Caudate nucleus (tissue), 63 donors: ENCODE measurements at places on chromosomes 16 and 17.
A peak's percentile ranks its signal among the peaks of the same experiment; 100 is the strongest.

DNA sequence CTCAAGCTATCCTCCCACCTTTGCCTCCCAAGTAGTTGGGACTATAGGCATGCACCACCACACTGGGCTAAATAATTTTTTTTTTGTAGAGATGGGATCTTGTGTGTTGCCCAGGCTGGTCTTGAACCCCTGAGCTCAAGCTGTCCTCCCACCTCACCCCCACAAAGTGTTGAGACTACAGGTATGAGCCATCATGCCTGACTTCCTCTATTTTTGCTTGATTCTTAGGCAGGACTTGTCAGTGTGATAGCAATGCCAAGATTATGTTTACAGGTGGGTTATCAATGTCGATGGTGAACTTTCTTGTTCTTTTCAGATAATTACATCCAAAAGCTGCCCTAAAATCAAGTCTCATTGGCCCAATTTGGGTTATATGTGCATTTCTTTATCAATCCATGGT is 96.9 kb downstream of the HS3ST4 start:
- no peak for DNase-seq

DNA sequence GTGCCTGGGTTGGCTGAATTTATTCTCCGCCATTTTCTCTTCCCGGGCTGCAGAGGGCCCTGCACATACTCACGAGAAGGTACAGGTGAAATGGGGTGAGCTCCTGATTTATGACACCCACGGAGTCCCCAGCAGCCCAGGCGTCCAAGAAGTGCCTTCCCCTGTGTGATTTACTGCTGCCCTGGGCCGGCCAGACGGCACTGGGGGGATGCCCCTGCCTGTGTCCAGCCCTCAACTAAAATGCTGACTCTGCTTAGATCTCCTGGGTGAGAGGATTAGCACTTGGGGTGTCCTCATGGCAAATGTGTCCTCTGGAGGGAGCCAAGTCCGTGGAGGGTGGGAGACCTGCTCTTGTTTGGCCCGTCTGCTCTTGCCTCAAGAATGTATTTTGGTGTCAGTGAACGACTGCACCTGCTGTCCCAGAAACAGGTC is 132.4 kb downstream of the MAF start:
- no peak for DNase-seq

DNA sequence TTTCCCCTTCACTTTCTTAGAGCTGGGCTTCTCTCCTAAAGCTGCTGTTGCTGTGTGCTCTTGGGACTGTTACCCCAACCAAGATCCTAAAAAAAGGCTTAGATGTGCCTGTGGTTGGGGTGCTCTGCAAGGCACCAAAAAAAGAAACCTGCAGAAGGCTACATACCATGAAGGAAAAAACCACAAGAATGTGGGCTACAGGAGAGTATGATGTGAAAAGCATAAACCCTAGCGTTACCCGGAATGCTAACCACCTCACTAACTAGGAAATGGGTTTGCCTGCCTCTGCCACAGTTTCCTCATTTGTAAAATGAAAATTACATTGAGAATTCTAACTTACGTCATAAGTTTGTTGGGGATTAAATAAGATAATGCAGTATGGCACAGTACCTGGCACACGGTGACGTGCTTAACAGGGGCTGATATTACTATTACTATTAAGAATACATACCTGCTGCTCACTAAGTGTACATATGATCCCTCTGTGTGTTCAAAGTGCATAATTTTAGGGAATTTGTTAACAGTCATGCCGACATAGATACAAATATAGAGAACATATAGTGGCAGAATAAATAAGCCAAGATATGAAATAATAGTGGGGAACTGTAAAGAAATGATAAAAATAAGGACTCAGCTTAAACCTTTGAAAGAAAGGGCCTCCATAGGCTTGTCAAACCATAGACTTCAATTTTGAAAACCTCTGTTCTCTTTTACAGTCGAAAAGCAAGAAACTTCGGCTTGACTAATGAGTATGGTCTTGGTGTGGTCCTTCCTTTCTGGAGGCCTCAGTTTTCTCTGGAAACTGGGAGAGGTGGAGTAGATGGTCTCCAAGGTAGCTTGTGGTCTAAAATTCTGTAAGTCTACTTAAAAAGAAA is 177.8 kb upstream of the TBX2 start:
- DNase-seq, result no peak

DNA sequence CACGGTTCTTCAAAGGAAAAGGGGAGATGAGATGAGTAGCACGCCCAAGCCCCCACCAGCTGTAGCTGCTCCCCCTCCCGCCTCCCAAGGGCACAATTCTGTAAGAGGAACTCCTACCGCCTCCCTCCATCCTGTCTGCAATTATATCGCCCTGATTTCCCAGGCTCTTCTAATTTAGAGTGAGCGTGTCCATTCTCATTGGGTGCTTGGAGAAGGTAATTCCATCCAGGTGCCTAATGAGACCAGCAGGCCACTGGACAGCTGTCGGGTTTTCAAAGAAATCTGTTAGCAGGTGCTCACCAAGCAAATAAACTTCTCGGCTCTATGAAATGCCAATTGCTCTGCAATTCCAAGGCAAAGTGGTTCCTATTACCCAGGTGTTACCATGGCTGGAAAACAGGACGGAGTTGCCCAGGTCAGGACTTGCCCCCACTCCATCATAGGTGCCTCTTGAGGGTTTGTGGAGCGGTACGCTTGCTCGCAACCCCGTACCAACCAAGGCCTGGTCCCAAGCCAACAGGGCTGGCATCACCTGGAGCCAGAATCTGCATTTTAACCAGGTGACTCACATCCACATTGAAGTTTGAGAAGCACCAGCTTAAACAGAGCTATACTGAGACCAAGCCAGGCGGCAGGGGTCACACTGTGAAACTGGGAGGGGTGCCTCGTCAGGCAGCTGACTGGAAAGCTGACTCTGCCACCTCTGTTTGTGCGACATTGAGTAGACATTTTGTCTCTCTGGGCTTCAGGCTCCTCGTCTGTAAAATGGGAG is 16.5 kb upstream of the MEAK7 start:
- no peak for DNase-seq

DNA sequence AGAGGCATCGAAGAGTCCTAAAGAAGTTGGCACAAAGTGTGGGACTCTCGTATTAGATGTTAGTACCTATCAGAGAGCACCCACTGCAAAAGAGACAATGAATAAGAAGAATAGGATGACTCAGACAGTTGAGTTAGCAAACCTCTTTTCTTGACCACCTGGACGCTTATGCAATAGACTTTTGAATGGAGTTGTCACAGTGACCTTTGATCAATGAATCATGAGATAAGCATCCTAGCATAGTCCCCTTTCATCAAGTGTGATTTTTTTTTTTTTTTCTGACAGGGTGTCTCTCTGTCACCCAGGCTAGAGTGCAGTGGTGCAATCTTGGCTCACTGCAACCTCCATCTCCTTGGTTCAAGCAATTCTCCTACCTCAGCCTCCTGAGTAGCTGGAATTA is 1417.9 kb upstream of the GOT2 start:
- DNase-seq, result no peak

GRCh38 chr17:75623386-75623785 is 9.8 kb upstream of the SMIM5 start:
- no peak for DNase-seq

DNA sequence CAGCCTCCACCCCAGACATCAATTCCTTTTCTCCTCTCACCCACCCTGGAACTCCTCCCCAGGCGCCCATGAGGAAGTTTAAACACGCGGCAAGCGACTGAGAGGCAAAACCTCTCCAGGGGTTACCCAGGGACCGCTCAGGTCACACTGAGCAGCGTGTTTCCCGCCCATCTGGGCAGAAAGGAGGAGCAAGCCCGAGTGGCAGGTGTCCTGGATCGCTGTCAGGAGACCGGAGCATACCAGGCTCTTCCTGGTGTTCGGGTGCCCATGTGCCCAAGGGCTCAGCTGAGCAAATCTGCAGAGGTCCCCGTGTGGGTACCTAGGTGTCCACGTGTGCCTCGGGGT is 491 bp downstream of the SLC25A19 start:
- peak; percentile 66 for DNase-seq

- no peak for DNase-seq
These were observed 50.6 kb upstream of the MED9 start for GRCh38 chr17:17426184-17426583.

DNA sequence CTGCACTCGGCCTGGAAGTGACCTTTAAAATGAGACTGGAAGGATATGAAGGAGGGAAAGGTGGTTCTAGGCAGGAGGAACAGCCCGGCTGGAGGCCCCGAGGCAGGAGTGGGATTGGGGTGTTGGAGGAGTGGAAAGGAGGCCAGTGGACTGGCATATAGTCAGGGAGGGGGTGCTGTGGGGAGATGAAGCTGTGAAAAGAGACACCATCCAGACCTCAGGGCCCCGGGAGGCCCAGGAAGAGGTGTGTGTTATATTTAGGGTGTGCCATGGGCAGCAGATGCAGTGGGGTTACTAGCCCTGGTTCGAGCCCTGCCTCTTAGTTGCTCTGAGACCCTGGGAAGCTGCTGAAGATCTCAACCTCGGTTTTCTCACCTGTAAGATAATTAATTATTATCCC is 18.9 kb upstream of the DOK4 start:
- no peak for DNase-seq

GRCh38 chr17:64506576-64507412 is at the start of gene CEP95:
Gene CEP95, plus strand, starts transcription at chr17:64506977. Its CDS starts 121 bp downstream, at chr17:64507098.
- DNase-seq, result peak; percentile 96

- DNase-seq, result no peak
These were observed 1.4 kb upstream of the ITGAM start for GRCh38 chr16:31258366-31258765.

GRCh38 chr16:16105646-16106045 is 117.6 kb downstream of the ABCC6 start:
- DNase-seq, result no peak
